Progenitor cell of endocrine pancreas (in vitro differentiated cells): ENCODE measurements at places on chromosomes 12 and 14. TPM values are rescaled to one million over a fixed set of nuclear protein-coding genes. Genes with fewer than 3 reads are reported as not detected.
A peak's percentile ranks its signal among the peaks of the same experiment; 100 is the strongest.

DNA sequence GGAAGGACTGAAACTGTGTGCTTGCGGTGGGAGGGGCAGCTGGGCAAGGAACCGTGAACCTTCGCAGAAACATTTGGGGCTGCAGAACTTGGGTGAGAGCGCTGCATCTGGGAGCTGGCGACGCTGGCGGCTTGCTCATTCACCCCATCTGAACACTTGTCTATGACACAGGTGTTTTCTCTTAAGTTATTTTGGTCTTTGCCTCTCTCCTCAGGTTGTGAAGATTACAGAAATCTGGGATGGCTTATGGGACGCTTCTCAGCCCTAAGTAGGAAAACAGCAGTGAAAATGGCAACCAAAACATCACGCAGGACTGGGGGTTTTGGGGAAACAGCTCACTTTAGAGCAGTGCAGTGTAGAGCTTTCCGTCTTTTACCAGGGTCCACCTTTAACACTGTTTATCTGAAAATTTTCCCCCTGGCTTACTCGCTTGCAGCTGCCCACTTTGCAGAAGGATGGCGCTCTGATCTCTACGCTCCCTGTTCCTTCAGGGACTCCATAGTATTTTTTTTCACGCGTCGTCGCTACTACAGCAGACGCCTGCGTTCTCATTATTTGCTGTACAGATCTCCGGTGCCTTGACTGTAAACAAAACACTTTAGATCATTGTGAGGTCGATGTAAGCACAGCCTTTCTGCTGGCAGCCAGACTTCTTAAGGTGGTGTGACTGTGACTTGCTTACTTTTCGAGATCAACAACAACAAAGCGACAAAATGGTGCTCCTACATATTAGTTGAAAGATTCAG, 2.7 kb upstream of the CDKN1B start:
- H3K4me1 ChIP-seq, result peaks cover 35% of the 10 kb centered on the region
- peak overlapping the region; percentile 2 for H3K27ac ChIP-seq

DNA sequence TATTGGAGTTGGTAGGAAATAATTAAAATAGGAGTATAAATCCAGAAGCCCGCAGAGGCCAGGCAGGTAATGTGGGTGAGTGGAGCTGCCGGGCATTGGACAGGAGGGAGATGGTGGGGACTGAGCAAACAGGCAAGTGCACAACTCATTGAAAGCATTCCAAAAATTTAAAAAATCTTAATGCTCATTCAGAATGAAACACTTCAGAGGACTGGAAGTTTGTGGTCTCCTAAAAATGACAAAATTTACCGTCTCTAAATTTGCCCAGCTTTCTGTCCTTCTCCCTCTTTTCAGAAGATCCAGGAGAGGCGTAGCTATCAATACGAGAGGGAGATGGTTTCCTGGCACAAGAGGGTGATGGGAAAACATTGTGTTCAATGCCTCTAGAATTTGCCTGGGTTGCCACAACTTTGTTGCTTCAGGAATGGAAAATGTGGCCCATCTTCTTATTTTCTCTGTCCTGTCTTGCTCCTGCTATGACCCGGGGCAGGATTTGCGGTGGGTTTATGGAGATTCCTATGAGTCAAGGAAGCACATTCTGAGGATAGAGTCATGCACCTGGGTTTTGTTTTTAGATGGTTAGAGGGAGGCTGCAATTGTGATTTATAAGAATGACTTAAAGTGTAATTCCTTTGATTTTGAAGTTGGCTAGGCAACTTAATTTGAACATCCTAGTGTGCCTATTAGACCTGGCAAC, 72.2 kb downstream of the BORCS5 start:
- no peak overlapping the region for H3K27ac ChIP-seq
- no peaks in the 10 kb centered on the region for H3K27me3 ChIP-seq
- H3K36me3 ChIP-seq, result peaks cover 11% of the 10 kb centered on the region
- DNase-seq, result no peak

DNA sequence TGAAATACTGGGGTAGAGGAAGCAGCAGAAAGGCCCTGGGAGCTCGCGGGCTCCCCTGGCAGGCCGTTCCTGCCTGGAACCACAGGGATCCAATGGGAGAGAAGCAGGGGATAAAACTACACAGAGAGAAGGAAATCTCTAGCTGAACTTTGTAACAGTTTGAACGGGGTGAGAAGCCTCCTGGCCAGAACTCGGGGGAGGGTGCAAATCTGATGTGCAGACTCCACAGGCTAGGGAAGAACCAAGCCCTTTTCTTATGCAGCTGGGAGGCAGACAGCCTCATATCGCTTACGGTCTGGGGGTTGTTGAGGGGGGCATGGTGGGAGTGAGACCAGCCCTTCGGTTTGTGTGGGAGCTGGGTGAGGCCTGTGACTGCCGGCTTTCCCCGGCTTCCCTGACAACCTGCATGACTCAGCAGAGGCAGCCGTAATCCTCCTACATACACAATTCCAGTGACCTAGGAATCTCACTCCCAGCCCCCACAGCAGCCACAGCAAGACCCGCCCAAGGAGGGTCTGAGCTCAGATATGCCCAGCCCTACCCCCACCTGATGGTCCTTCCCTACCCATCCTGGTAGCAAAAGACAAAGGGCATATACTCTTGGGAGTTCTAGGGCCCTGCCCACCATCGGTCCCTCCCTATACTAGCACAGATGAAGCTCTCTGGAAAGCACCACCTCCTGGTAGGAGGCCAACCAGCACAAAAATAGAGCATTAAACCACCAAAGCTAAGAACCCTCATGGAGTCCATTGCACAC, 143.0 kb downstream of the TMTC1 start:
- H3K27me3 ChIP-seq, result no peaks in the 10 kb centered on the region
- peak overlapping the region; percentile 35 for H3K4me3 ChIP-seq
- H3K4me1 ChIP-seq, result peaks cover 17% of the 10 kb centered on the region
- peak; percentile 30 for DNase-seq
- peaks cover 19% of the 10 kb centered on the region for H3K36me3 ChIP-seq

GRCh38 chr12:85017618-85018017, 18.5 kb downstream of the TSPAN19 start:
- no peak overlapping the region for H3K4me3 ChIP-seq
- no peak for DNase-seq
- no peaks in the 10 kb centered on the region for H3K27me3 ChIP-seq

DNA sequence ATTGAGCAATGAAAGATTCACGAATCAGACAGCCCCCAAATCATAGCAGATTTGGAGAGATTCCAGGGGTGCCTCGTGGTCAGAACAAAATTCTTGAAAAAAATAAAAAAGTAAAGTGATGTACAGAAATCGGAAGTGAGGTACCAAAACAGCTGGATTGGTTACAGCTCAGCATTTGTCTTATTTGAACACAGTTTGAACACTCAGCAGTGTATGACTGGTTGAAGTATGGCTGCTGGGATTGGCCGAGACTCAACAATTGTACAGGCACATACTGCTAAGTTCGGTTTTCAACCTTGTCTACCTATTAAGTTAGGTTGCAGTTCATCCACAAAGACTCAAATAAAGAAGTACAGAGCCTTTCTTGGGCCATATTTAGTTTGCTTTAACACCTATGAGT, 865.4 kb upstream of the TMEM132C start:
- H3K27me3 ChIP-seq, result peaks cover 6% of the 10 kb centered on the region
- H3K27ac ChIP-seq, result no peak overlapping the region
- DNase-seq, result no peak

DNA sequence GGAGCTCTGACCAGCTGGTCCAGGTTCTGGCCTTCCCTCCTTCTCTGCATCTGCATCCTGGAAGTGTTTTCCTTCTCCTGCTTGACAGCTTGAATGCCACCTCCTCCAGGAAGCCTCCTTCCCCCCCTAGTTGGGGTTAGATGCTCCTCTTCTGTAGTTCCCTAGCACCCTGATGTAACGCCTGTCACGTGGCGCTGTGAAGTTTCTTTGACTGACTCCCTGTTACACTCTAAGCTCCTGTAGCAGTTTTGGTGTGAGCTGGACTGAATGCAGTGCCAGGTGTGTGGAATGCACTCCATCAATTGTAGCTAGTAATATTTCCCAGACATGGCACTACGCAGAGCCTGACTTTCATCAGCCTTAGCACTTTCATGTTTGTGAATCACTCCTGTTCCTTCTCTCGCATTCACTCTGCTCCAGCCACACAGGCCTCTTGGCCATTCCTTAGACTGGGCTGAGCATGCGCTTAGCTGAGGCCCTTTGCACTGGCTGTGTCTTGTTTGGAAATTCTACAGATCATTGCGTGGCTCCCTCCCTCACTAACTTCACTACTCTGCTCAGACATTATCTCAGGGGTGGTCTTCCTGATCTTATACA, 2.1 kb upstream of the FAIM2 start:
- no peaks in the 10 kb centered on the region for H3K36me3 ChIP-seq
- H3K27ac ChIP-seq, result peak overlapping the region; percentile 14
- no peak overlapping the region for H3K4me3 ChIP-seq
- H3K4me1 ChIP-seq, result no peaks in the 10 kb centered on the region

GRCh38 chr12:69679119-69679518, 20.0 kb downstream of the BEST3 start:
- no peak overlapping the region for H3K27ac ChIP-seq
- H3K36me3 ChIP-seq, result no peaks in the 10 kb centered on the region
- no peak for DNase-seq

DNA sequence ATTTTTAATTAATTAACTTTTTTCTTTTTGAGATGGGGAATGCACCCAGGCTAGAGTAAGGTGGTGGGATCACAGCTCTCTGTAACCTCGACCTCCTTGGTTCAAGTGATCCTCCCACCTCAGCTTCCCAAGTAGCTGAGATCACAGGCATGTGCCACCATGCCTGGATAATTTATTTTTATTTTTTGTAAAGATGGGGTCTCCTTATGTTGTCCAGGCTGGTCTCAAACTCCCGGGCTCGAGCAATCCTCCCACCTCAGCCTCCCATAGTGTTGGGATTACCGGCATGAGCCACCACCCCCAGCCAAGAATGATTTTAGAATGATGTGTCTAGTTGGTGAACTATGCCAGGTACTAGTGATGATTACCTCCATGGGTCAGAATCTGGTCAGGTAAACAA, 6.6 kb upstream of the LRP10 start:
- no peaks in the 10 kb centered on the region for H3K27me3 ChIP-seq
- no peak overlapping the region for H3K27ac ChIP-seq
- H3K36me3 ChIP-seq, result no peaks in the 10 kb centered on the region
- H3K4me1 ChIP-seq, result no peaks in the 10 kb centered on the region
- no peak for DNase-seq

GRCh38 chr14:80425686-80426085, 214.4 kb upstream of the DIO2 start:
- no peaks in the 10 kb centered on the region for H3K27me3 ChIP-seq
- H3K4me1 ChIP-seq, result no peaks in the 10 kb centered on the region
- H3K27ac ChIP-seq, result no peak overlapping the region
- DNase-seq, result no peak

- H3K27me3 ChIP-seq, result no peaks in the 10 kb centered on the region
- peaks cover 39% of the 10 kb centered on the region for H3K36me3 ChIP-seq
- no peaks in the 10 kb centered on the region for H3K4me1 ChIP-seq
- DNase-seq, result no peak
- no peak overlapping the region for H3K27ac ChIP-seq
Measured at GRCh38 chr14:99899578-99900178, 106.5 kb downstream of the EML1 start.

- H3K27me3 ChIP-seq, result no peaks in the 10 kb centered on the region
- H3K27ac ChIP-seq, result peak overlapping the region; percentile 80
- H3K36me3 ChIP-seq, result peaks cover 8% of the 10 kb centered on the region
Measured at GRCh38 chr14:60094306-60094897, 2.7 kb downstream of the PCNX4 start.

DNA sequence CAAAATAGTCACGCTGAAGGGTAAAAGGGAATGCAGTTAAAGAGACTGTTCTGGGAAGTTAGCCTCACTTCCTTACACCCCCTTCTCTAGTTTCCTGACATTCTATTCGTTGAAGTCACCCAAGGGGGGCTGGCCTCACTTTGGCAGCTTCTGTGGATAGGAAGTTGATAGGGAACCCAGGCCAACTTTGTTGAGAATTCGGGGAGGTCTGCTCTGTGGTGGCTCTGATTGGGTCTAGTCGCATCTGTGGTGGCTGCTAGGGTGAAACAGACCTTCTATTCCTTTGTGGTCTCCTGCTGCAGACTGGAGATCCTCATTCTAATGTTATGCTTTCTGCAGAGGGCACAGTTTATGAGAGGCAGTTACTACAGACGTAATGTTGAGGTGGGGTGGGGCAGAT, 28.8 kb upstream of the GZMB start:
- H3K27ac ChIP-seq, result no peak overlapping the region
- H3K4me1 ChIP-seq, result no peaks in the 10 kb centered on the region
- DNase-seq, result no peak
- H3K36me3 ChIP-seq, result no peaks in the 10 kb centered on the region

GRCh38 chr12:115999582-115999981, 277.9 kb downstream of the MED13L start:
- H3K27me3 ChIP-seq, result no peaks in the 10 kb centered on the region
- H3K36me3 ChIP-seq, result peaks cover 11% of the 10 kb centered on the region
- no peak overlapping the region for H3K4me3 ChIP-seq
- H3K27ac ChIP-seq, result no peak overlapping the region

GRCh38 chr12:6383572-6384498, at the start of gene LTBR:
TSS of gene LTBR (plus strand) at chr12:6384162. CDS start at chr12:6384359, 197 bp downstream.
- peaks cover 2% of the 10 kb centered on the region for H3K36me3 ChIP-seq
- H3K27me3 ChIP-seq, result peaks cover 38% of the 10 kb centered on the region
- H3K27ac ChIP-seq, result peak within 1 kb of the TSS; percentile 6
- H3K4me1 ChIP-seq, result peaks cover 6% of the 10 kb centered on the region
- no peak within 1 kb of the TSS for H3K4me3 ChIP-seq

GRCh38 chr12:1644534-1645438, 15.8 kb downstream of the WNT5B start:
- H3K4me3 ChIP-seq, result no peak overlapping the region
- H3K27me3 ChIP-seq, result peaks cover 27% of the 10 kb centered on the region
- no peak for DNase-seq

- peaks cover 6% of the 10 kb centered on the region for H3K4me1 ChIP-seq
- H3K4me3 ChIP-seq, result no peak overlapping the region
- DNase-seq, result no peak
- H3K36me3 ChIP-seq, result peaks cover 5% of the 10 kb centered on the region
Measured at GRCh38 chr14:22849212-22849819, 12.9 kb downstream of the MMP14 start.

DNA sequence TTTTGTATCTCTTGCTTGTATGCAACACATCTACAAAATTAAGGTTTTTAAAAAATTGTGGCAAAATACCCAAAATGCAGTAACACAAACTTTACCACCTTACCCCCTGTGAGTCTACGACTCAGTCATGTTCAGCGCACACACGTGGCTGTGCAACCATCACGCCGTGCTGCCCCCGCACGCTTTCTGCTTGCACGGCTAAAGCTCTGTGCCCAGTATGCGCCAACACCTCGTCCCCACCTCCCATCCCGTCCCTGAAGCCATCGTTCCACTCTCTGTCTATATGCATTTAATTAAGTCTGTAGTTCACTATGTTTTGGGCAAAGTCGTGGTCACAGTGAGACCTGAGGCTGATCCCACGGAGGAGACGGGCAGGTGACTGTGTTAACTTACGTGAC, 36.4 kb downstream of the FZD10 start:
- H3K4me3 ChIP-seq, result no peak overlapping the region
- no peak overlapping the region for H3K27ac ChIP-seq
- no peaks in the 10 kb centered on the region for H3K36me3 ChIP-seq

NR4A1 gene
- total RNA-seq, result 21.7 and 22.8 TPM in 2 replicates

TSPAN8 gene
- total RNA-seq, result 0.33 and 1.0 TPM in 2 replicates

KRT73 gene
- not detected in 2 replicates for total RNA-seq

CNTN1 gene
- total RNA-seq, result 3.1 and 3.6 TPM in 2 replicates

CDC42BPB gene
- 104 and 105 TPM in 2 replicates for total RNA-seq

RIN3 gene
- 6.7 and 6.9 TPM in 2 replicates for total RNA-seq

ANG gene
- 8.0 and 8.3 TPM in 2 replicates for total RNA-seq

MYBPC1 gene
- total RNA-seq, result 0.16 TPM in 1 of 2 replicates, not detected in the other

DLGAP5 gene
- total RNA-seq, result 31.2 and 32.9 TPM in 2 replicates

PROX2 gene
- not detected in 2 replicates for total RNA-seq
